ENCODE measurements at places on chromosomes 2 and 18.
A peak's percentile ranks its signal among the peaks of the same experiment; 100 is the strongest.

DNA sequence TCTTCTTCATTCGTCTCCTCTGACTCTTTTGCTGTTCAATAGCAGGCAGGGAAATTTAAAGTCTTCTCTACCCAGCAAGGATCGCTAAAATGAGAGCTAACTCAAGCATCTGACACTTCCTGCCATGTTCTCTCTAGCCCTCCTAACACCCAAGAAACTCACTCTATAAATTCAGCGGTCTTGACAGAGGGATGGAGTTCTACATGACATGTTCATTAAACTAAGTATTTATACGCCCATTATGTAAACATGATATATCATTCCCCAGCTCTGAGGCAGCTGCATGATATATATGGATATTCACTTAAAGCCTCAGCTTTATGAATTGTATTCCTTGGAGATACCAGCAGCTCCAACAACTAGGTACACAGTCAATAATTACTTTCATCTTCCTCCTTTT is 231.0 kb downstream of the METTL4 start:
- no peak for DNase-seq

GRCh38 chr2:71932037-71932779 is 215.5 kb downstream of the CYP26B1 start:
- no peak for DNase-seq

GRCh38 chr2:223747392-223748042 is 89.9 kb downstream of the AP1S3 start:
- DNase-seq, result no peak

GRCh38 chr2:100902817-100903405 is 83.0 kb downstream of the NPAS2 start:
- DNase-seq, result peak; percentile 83

- no peak for DNase-seq
Measured at GRCh38 chr2:170148161-170148560, 29.8 kb upstream of the MYO3B start.

DNA sequence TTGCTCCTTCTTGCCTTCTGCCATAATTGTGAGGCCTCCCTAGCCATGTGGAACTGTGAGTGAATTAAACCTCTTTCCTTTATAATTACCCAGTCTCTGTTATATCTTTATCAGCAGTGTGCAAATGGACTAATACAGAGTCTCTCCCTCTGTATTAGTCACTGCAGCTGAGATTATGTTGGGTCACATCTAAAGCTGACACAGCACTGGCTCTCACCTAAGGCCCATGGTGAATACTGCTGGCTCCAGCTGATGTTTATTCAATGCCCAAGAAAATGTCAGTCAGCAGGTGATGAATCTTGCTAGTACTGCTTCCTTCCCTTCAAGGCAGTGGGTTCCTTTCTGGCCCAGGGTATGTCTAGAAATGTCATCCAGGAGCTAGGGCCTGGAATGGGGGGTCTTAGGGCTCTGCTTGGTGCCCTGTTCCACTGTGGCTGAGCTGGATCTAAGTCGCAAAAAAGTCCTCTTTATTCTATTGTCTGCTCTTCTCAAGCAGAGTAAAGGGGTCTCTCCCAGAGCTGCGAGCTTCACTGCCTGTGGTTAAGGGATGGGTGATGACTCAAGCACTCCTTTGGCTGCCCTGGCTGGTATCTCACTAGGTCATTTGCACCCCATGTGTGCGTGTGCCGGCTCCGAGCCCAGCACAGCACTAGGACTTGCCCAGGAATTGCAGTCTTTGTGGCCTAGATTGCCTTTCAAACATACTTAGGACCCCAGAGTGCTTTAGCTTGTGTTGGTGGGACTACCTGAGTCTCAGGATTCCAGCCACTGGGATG is 29.9 kb downstream of the PPP1R1C start:
- DNase-seq, result no peak

GRCh38 chr18:12409469-12409868 is 1.7 kb downstream of the PRELID3A start:
- DNase-seq, result no peak

DNA sequence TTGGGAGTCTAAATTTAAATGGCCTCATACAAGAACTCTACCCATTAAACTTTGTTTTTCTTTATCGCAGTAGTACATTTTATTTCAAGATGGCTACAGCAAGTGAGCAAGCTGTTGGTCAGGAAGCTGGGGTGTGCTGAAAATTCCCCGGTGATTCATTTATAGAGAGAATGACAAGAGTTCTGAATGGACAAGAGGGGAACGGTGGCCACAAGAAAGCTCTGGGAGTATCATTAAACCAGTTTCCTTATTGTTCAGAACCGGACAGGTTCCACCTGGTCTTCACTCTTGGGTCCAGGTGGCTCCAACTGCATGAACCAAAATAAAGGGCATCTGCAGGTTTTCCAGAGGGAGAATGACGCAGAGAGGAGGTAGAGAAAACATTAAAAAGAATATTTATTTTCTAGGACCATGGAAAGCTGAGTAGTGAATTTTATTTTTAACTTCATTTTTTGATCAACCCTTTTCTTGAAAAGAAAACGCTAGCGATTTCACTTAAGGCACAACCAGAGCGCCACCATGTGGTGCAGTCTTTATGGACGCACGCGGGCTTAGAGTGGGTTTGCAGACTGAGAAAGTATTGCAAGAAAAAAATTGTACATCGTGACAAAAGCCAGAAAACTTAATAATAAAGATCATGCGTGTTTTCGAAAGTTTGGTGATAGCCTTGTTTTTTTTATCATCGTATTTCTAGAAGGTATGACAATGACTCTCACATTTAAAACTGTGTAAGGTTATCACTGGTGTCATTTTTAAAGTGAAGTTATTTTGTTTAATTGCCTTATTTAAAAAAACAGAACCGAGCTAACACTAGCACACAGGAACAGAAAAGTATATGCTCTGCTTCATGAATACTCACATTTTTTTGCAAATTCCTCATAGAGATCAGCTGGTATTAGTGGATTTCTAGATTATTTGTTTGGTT is 97.9 kb upstream of the NOL4 start:
- no peak for DNase-seq

GRCh38 chr2:144496977-144497598 is 22.8 kb downstream of the ZEB2 start:
- DNase-seq, result no peak

- no peak for DNase-seq
Measured at GRCh38 chr2:144496092-144496976, 23.6 kb downstream of the ZEB2 start.

DNA sequence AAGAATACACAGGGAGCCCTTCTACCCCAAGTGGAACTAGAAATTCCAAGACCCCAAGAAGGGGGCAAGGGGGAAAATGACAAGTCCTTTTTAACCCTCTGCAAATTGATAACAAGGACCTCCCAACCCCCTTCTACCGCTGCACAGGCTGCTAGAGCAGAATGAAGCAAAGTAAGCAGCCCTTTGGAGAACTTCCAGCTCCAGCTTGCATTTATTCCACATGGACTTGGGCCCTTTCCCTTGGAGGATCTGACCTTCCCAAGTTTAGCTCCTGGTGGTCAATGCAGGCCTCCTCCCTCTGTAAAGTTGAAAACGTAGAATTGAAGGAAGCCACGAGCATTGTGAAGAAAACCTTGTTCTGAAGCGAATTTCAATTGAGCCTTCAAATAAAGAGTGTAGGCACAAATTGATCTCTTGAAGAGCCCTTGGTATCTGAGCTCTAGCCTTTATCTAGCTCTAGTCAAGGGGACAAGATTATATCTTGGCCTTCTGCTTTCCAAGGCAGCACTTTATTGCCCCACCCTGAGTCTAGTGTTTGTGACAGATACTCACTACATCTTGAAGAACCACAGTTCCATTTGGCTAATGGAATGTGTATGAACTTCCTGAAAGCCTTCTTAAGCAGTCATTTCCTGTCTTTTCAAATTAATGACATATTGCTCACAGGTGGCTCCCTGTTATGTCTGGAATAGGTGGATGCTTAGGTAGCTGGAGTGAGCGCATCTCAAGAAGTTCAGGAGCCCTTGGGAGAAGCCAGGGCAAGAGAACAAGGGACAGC is 37.2 kb downstream of the SLC14A2 start:
- no peak for DNase-seq

- DNase-seq, result peak; percentile 12
Measured at GRCh38 chr2:161400076-161400475, 16.0 kb upstream of the TBR1 start.

GRCh38 chr2:98806236-98806697 is 75.3 kb upstream of the MGAT4A start:
- DNase-seq, result peak; percentile 84

DNA sequence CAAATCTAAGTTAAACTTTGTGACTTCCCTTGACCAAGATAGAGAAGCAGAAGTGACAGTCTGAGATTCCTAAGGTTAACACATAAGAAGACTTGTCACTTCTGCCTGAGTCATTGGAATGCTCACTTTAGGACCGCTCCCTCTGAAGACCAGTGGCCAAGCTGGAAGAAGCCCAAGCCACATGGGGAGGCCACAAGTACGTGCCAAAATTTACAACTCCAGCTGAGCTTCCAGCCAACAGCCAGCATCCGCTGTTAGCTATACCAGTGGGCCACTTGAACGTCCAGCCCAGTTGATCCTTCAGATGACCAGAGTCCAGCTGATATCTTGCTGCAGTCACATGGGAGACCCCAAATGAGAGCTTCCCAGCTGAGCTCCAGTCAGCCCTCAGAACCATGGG is 18.1 kb upstream of the ANTXR1 start:
- DNase-seq, result peak; percentile 76

DNA sequence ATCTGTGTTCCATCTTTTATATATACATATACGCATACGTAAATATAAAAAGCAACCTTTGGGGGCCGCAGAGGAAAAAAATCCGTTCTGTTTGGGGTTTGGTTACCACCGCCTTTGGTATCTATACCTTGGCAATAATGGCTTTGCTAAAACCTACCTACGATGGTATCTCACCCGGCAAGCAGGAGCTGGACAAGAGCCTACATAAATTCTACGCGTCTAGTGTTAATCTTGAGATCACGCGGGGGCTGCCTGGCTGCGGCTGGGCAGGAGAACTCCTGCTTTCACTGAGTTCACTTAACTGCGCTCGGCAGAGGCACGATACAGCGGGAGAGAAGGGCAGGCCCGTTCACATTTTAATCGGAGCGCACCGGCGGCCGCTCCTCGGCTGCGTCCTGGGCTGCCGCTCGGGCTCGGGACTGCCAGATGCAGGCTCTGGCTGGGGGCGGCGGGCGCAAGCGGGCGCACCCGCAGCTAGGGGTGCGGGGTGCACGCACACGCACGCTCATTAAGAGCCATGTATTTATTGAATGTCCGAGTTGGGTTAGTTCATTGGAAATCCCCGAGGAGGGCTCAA is 1.7 kb upstream of the POU3F3 start:
- no peak for DNase-seq

- DNase-seq, result no peak
Measured at GRCh38 chr18:41410006-41410405, 545.0 kb upstream of the PIK3C3 start.

- no peak for DNase-seq
Measured at GRCh38 chr2:121872651-121873050, 117.2 kb downstream of the TSN start.

GRCh38 chr2:150479075-150479915 is 8.2 kb downstream of the RND3 start:
- peak; percentile 74 for DNase-seq

- no peak for DNase-seq
Measured at GRCh38 chr2:241959751-241960269, 90.3 kb downstream of the RTP5 start.

DNA sequence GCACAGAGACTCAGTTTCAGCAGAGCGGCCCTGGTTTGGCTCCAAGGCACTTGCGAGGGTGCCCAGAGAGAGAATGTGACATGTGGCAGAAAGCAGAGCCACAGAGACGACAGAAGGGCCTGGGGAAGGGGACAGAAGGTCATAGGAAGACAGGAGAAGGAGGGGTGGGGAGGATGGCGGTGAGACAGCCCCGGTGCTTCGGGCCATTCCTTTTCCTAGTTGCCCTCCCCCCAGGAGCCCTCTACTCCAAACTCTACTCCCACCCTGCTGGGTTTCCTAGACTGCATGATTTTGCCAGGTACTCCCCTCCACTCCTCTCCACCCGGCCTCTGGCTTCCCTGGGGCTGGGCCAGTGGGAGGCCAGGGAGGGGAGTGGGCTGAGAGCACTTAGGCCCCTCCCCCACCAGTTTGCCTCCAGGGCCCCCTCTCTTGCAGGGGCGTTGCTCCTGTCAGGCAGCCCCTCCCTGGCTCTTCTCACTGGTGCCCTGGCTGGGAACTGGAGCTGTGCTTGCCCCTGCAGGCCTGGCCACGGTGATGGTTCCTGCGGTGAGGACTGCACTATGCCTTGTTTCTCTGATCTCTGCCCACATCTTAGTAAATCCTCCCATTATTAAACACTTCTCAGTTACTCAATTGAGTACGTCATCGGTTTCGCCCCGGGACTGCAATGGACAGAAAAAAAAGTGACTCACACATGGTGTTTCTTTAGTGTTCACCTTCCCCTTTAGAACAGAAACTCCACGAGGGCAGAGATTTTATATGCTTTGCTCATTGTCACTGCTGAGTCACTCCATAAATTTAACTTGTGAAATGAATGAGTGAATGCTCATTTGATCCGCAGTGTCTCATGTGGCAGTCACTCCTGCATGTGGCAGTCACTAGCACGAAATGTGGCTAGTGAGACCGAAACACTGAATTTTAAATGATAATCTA is 58.7 kb upstream of the SP3 start:
- DNase-seq, result peak; percentile 97

DNA sequence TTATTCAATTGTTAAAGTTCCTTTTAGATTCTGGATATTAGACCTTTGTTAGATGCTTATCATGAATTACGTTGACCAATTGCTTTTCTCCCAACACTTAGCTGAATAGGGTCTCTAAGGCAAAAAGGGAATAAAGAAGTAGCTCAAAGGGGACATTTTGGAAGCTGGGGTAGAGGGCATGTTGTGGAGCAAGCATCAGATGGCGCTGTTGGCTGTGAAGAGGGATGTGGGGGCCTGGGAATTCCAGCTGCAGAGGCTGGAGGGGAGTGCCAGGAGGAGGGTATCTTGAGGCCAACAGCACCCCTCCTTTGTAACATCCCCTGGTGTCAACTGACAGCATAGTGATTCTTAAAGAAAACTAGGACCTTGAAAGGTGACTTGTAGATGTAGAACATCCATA is 198.2 kb downstream of the ADCYAP1 start:
- DNase-seq, result no peak

DNA sequence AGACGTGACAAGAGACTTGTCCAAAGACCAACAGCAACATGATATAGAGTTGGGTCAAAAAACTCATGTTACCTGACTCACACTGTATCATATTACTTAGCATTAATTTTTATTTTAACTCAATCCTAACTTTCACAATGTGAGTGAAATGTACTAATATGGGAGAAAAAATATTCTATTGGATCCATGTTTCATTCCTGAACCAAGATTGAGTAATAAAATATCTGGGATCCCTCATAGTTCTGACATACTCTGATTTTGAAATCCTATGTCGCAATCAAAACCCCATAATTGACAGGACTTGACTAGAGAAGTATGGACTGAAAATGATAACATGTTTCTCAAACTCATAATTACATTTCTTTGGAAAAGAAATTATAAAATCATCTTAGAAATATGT is 190.4 kb downstream of the RIT2 start:
- peak; percentile 13 for DNase-seq
